Pancreas (tissue), 10 donors: ENCODE measurements at places on chromosomes 1 and 21. TPM values are rescaled to one million over a fixed set of nuclear protein-coding genes. Genes with fewer than 3 reads are reported as not detected.

DNA sequence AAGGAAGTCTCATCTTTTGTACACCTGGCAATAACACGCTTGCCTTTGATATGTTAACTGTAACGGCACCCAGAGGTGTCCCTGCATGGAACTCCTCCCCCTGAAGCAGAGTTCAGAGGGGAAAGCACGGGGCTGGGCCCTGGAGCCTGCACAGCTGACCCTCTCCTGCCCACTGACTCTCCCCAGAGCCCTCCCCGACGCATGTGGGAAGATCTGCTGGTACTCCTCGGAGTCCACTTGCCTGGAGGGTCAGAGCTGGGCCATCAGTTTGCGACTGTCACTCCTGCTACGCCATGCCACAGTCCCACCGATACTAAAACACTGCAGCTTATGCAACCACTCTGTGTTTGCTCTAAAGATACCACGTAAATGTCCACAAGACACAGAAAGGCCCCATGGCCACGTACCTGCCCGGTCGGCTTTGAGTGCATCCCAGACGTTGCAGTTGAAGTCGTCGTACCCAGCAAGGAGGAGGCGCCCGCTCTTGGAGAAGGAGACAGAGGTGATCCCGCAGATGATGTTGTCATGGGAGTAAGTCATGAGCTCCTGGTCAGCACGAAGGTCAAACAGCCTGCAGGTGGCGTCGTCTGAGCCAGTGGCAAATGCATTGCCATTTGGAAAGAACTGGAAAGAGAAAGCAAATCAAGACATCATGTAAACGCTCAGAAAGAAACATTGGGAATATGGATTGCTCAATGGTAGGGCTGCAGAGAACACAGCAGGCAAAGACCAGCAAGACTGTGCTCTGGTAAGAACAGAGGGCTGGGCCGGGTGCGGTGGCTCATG lies 10.6 kb upstream of the NADK start:
- H3K4me1 ChIP-seq = no peaks in the 10 kb centered on the region
- H3K36me3 ChIP-seq = peaks cover 18% of the 10 kb centered on the region
- H3K4me3 ChIP-seq = no peak overlapping the region
- no peak for DNase-seq
- no peak overlapping the region for H3K27ac ChIP-seq

DNA sequence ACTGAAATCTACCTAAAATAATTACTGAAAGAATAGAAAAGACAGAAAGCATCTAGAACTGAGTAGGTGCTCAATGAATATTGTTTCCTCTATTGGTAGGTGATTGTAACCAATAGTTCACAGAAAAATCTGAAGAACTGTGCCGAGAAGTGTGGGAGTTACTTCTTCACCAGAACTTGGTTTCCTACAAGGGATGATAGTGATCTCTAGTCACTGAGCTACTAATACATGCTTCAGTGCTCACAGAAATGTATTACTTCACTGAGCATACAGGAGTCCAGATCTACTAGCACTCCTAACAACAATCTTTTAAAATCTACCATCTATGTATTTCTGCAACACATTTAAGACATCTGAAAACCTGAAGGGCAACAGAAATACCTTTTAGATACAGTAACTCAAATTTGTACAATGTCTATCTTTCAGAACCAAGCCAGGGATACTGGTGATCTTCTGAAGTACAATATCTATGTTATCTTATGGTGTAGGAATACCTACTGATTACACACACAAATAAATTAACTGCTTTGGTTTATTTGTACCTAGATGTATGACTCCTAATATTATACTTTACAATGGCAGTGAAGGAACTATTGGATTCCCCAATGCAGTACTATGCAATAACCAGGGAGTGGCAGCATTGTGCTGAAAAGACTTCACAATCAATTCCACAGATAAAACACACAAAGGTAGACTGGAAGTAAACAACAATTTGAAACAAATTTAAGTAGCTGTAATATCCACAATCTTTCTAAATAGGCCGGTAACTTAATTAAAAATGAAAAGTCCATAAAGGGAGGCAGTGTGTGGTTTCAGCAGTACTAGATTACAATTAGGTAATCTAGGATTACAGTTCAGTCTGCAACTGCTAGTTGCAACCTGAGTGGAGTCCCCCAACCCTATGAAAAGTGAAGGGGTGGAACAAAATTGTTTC lies 243.0 kb downstream of the SLC45A1 start:
- H3K27me3 ChIP-seq = no peaks in the 10 kb centered on the region
- DNase-seq = peak; percentile 15
- H3K4me1 ChIP-seq = peaks cover 18% of the 10 kb centered on the region
- no peak overlapping the region for H3K4me3 ChIP-seq
- H3K27ac ChIP-seq = no peak overlapping the region
- no peaks in the 10 kb centered on the region for H3K36me3 ChIP-seq

- H3K4me3 ChIP-seq = no peak overlapping the region
- no peaks in the 10 kb centered on the region for H3K4me1 ChIP-seq
- H3K27me3 ChIP-seq = no peaks in the 10 kb centered on the region
- no peaks in the 10 kb centered on the region for H3K36me3 ChIP-seq
- no peak for DNase-seq
These were observed 136.2 kb downstream of the NTNG1 start for GRCh38 chr1:107277022-107277421.

DNA sequence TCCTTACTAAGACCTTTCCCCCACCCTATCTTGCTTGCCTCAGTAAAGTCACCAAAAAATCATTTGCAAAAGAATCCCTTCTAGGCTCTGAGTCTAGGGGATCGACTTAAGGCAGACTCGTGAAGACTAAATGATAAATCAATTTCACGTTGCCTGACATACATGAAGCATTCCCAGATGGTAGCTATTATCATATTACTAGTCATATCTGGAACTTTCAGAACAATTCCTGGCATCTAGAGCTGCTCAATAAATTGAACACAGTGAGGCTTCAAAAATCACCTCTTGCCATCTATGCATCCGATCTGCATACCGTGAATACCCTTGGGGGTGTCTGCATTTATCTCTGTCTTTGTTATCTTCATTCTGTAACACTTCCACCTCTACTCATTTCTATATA lies 49.6 kb upstream of the DAB1 start:
- H3K36me3 ChIP-seq = no peaks in the 10 kb centered on the region
- no peaks in the 10 kb centered on the region for H3K4me1 ChIP-seq
- no peak overlapping the region for H3K4me3 ChIP-seq
- no peak overlapping the region for H3K27ac ChIP-seq
- H3K27me3 ChIP-seq = no peaks in the 10 kb centered on the region

- H3K36me3 ChIP-seq = no peaks in the 10 kb centered on the region
- peak; percentile 31 for DNase-seq
- no peak overlapping the region for H3K4me3 ChIP-seq
- H3K27me3 ChIP-seq = no peaks in the 10 kb centered on the region
- H3K4me1 ChIP-seq = no peaks in the 10 kb centered on the region
These were observed 161.3 kb downstream of the PCBP3 start for GRCh38 chr21:45804809-45805313.

- peak; percentile 74 for DNase-seq
- H3K36me3 ChIP-seq = no peaks in the 10 kb centered on the region
- peak overlapping the region; percentile 48 for H3K27ac ChIP-seq
- H3K4me3 ChIP-seq = peak overlapping the region; percentile 83
- no peaks in the 10 kb centered on the region for H3K27me3 ChIP-seq
- H3K4me1 ChIP-seq = no peaks in the 10 kb centered on the region
These were observed 1.1 kb downstream of the BCAR3 start for GRCh38 chr1:93680420-93681100.

GRCh38 chr1:43671626-43672330 lies 21.8 kb downstream of the KDM4A start:
- no peaks in the 10 kb centered on the region for H3K4me1 ChIP-seq
- H3K36me3 ChIP-seq = peaks cover 42% of the 10 kb centered on the region
- no peak overlapping the region for H3K27ac ChIP-seq
- no peak for DNase-seq
- H3K4me3 ChIP-seq = no peak overlapping the region

DNA sequence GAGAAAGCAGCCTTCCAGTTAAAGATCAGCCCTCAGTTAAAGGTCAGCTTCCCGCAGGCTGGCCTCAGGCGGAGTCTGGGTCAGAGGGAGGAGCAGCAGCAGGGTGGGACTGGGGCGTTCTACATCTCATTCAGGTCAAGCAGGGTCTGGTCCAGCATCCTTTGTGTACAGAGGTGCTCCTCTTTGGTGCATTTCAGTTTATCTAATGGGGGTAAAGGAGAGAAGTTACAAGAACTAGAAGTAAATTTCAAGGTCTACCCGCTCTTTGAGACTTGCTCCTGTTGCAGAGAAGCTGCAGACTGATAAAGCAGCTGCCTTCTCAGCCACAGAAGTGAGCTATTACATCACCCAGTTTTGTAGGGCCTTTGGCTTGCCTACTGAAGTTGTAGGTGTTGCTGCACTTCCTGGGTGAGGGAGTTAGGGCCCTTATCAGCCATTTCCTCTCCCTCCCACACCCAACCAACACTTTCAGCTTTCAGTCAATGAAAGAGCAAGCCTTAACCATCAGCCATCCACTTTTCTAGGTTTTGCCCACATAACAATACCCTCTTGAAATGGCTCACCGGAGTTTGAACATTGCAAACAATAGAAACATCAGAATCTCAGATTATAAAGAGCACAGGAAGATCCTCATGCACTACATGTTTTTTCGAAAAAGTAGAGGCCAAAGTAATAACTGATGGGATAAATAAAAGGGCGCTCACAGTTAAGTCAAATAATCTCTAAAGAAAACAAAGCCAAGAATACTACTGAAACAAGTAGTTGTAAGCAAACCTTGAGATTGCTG lies 2.8 kb upstream of the NUP210L start:
- H3K27ac ChIP-seq = no peak overlapping the region
- H3K4me3 ChIP-seq = no peak overlapping the region
- DNase-seq = no peak
- no peaks in the 10 kb centered on the region for H3K36me3 ChIP-seq
- no peaks in the 10 kb centered on the region for H3K4me1 ChIP-seq

DNA sequence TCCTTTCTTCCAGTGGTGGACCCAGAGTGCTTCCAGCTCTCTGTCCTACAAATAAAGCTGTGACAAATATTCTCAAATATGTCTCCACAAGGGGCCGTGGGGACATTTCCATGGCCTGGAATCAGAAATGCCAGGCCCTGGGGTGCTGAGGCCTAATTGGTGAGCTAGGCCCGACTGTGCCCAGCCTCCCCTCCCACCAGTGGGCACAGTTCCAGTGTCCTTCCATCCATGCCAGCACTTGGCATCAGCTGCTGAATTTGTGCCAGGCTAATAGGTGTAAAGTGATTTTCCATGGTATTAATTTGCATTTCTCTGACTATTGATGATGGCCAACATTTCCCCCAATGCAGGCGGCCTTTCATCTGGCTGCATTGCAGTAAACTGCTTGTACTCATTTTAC lies 48.5 kb upstream of the B3GALT5 start:
- H3K4me3 ChIP-seq = no peak overlapping the region
- H3K36me3 ChIP-seq = no peaks in the 10 kb centered on the region
- H3K27ac ChIP-seq = peak overlapping the region; percentile 35
- DNase-seq = peak; percentile 74

DNA sequence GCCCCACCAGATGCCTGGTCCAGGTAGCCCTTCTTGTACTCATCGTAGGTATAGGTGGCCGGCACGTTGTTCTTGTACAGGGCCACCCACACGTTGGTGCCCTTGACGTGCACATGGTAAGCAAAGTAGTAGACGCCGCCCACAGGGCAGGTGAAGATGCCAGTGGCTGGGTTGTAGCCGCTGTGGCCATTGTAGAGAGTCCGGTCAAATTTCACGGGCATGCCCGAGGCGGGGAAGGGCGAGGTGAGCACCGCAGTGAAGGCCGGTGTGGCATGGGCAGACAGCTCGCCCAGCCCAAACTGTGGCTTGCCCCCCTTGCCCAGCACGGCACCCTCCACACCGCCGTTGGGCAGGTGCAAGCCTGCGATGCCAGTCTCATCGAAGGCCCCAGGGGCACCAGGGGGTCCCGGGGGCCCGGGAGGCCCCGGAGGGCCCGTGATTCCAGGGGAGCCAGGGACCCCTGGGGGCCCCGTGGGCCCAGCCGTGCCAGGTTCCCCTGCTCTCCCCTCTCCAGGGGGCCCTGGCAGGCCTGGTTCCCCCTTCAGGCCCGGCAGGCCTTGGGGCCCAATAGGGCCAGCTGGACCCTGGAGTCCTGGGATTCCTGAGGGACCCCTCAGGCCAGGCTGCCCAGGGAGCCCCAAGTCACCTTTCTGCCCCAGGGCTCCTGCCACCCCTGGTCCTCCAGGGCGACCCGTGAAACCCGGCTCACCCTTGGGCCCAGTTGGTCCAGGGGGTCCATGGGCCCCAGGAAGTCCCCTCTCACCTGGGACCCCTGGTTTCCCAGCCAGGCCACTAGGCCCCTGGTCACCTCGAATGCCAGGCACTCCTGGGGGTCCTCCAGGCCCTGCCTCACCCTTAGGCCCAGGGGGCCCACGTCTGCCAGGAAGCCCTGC lies 9.2 kb downstream of the ADPRS start:
- no peak overlapping the region for H3K27ac ChIP-seq
- H3K4me3 ChIP-seq = no peak overlapping the region
- no peaks in the 10 kb centered on the region for H3K27me3 ChIP-seq

DNA sequence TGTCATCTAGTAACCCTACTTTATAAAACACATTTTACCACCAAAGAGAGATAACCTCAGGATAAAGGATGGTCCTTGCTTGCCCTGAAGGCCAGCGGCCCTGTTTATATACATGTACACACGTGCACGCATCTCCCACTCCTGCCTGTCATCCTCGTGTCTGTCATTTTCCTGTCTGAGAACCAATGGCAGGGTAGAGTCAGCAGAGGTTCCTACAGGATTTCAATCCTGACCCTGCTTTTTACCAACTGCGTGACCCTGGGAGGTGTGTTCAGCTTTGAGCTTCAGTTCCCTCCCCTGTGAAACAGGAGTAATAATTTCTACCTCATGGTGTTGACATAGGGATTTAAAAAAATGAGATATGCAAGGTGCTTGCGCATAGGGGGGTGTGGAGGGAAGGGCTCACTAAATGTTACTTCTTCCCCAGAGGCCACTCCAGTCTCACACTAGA lies 12.3 kb upstream of the RASSF5 start:
- no peak for DNase-seq
- no peak overlapping the region for H3K4me3 ChIP-seq
- H3K4me1 ChIP-seq = peaks cover 20% of the 10 kb centered on the region
- no peaks in the 10 kb centered on the region for H3K27me3 ChIP-seq

Gene PLK3
- 15.9 TPM for total RNA-seq

Gene RGSL1
- total RNA-seq = not detected

Gene DPT
- 8.9 TPM for total RNA-seq

Gene PGBD5
- total RNA-seq = 16.8 TPM

Gene COL16A1
- 5.9 TPM for total RNA-seq

Gene AQP10
- total RNA-seq = not detected
